Left ventricle myocardium inferior (tissue), 1 donor: ENCODE measurements at places on chromosomes 16 and 17. TPM values are rescaled to one million over a fixed set of nuclear protein-coding genes. Genes with fewer than 3 reads are reported as not detected.

DNA sequence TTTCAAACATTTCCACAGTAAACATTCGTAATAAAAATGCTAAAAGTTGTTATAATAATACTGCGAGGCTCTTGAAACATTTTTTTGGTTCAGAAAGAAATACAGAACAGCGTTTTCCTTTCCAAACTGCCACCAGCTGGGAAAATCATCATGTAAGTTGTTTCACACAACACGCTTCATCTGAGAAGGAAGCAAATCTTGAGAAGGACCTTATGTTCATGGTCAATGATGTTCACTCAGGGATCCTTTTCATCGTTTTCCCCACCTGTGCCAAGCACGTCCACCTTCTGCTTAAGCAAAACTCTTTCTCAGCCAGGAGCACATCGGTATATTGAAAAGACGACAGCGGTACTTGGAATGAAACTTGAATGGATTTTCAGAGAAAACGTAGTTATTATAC, 274.5 kb upstream of the ELAC2 start:
- H3K36me3 ChIP-seq = no peaks in the 10 kb centered on the region
- no peak overlapping the region for H3K4me3 ChIP-seq
- H3K27ac ChIP-seq = no peak overlapping the region
- DNase-seq = no peak

GRCh38 chr16:24966634-24967033, 48.5 kb downstream of the ARHGAP17 start:
- no peak overlapping the region for H3K27ac ChIP-seq
- no peaks in the 10 kb centered on the region for H3K27me3 ChIP-seq
- H3K4me3 ChIP-seq = no peak overlapping the region
- peaks cover 90% of the 10 kb centered on the region for H3K36me3 ChIP-seq

- no peaks in the 10 kb centered on the region for H3K36me3 ChIP-seq
- DNase-seq = no peak
- no peaks in the 10 kb centered on the region for H3K27me3 ChIP-seq
- no peak overlapping the region for H3K27ac ChIP-seq
These were observed 6.4 kb downstream of the NHERF1 start for GRCh38 chr17:74754832-74755231.

The RAD51C gene
- 37.6 TPM for total RNA-seq

- no peaks in the 10 kb centered on the region for H3K36me3 ChIP-seq
- peaks cover 23% of the 10 kb centered on the region for H3K4me1 ChIP-seq
- no peaks in the 10 kb centered on the region for H3K27me3 ChIP-seq
These were observed 24.9 kb upstream of the CRYM start for GRCh38 chr16:21302898-21303528.

GRCh38 chr17:12522743-12523183, 142.9 kb upstream of the MYOCD start:
- H3K4me1 ChIP-seq = peaks cover 6% of the 10 kb centered on the region
- H3K36me3 ChIP-seq = no peaks in the 10 kb centered on the region
- no peak overlapping the region for H3K4me3 ChIP-seq
- no peaks in the 10 kb centered on the region for H3K27me3 ChIP-seq
- no peak for DNase-seq
- H3K27ac ChIP-seq = no peak overlapping the region

- no peak overlapping the region for H3K27ac ChIP-seq
- peaks cover 97% of the 10 kb centered on the region for H3K27me3 ChIP-seq
- no peak overlapping the region for H3K4me3 ChIP-seq
These were observed 9.4 kb downstream of the LPO start for GRCh38 chr17:58247511-58248363.

DNA sequence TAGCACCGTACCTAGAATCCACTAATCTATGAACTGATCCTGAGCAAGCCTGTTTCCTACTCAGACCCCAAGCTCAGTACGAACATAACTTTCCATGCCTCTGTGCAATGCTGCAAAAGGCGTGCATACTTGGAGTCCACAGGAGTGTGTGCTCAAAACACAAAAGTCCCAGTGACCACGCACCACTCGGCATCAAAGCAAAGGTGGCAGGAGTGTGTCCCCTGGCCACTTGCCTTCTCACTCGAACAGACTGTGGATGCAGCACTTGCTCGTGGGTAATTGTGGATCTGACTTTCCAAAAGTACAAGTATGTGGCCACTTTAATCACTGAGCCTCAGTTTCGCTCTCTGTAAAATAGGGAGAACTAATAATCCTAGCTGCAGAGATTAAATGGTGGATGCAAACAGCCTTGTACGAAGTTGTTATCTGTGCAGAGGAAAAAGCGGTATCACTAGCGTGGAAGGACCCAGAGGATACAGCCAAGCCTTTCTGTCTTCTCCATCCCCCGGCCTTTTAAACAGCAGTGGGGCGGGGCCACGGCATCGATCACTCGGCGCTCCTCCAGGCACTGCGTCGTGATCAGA, 311 bp upstream of the KDM8 start:
- H3K36me3 ChIP-seq = no peaks in the 10 kb centered on the region
- H3K4me3 ChIP-seq = peak overlapping the region; percentile 83
- DNase-seq = peak; percentile 95
- peak overlapping the region; percentile 99 for H3K27ac ChIP-seq
- H3K27me3 ChIP-seq = peaks cover 2% of the 10 kb centered on the region

The SOCS1 gene
- total RNA-seq = 2.9 TPM

The OTOP2 gene
- not detected for total RNA-seq

GRCh38 chr16:71515026-71515425, 11.2 kb upstream of the CHST4 start:
- H3K4me3 ChIP-seq = no peak overlapping the region
- H3K27me3 ChIP-seq = peaks cover 42% of the 10 kb centered on the region
- no peaks in the 10 kb centered on the region for H3K4me1 ChIP-seq
- no peak overlapping the region for H3K27ac ChIP-seq
- DNase-seq = no peak

The PRRT2 gene
- 2.1 TPM for total RNA-seq
